ENCODE measurements at places on chromosomes 1 and 21.

DNA sequence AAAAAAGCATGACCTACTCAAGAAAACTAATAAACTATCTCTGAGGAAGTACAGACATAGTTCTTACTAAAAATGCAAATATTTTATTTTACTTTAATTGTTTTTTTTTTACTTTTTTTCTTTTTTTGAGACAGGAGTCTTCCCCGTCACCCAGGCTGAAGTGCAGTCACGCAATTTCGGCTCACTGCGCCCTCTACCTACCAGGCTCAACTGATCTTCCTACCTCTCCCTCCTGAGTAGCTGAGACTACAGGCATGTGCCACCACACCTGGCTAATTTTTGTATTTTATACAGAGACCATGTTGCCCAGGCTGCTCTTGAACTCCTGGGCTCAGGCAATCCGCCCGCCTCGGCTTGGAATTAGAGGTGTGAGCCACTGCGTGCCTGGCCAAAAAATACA, 1263.1 kb downstream of the KCNT2 start:
- no peak for DNase-seq

DNA sequence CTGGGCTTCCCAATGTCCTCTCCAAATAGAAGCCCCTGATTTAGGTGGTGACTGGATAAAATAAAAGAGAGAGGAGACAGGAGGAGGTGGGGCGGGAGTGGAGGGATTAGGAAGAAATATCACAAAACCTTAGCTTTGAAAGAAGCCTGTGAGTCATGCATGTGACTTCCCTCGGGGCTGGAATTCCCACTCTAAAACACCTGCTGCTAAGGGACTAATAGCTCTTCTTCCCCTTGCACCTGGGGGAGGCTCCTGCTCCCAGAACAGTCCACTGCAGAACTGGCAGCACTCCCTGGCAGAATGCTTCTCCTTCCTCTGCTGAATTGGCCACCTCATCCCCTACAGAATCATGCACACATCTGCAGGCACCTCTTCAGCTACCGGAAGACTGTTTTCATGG, 207.2 kb downstream of the ATG4C start:
- DNase-seq = no peak

DNA sequence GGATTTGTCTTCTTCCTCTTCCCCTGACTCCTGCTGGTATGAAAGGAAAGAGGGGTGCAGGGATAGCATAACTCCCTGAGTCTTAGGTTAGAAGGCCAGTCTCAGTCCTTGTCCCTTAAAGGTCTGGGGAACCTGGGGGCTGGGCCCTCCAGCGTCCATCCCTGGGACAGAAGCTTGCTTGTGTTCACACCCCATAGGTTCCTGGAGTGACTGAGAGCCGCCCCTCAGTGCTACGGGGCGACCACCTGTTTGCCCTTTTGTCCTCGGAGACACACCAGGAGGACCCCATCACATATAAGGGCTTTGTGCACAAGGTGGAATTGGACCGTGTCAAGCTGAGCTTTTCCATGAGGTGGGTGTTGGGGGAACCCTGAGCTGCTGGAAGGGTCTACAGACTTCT, 13.1 kb downstream of the RHOC start:
- no peak for DNase-seq

DNA sequence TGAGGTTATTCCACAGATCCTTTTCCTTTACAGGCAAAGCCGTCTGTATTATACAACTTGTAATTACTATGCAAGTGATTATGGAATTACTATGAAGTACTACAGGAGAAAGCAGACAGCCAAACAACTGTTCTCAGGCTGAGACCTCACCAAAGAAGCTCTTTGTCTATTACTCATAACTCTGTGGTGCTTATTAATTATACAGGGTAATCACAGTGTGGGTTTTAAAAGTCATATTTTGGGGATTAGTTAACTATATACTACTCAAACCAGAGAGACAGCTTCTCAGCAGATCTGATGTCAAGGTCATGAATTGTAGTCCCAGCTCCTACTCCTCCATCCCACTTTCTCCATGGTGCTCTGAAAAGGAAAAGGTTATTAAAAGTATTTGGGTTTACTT, 49.6 kb downstream of the CTTNBP2NL start:
- DNase-seq = no peak

DNA sequence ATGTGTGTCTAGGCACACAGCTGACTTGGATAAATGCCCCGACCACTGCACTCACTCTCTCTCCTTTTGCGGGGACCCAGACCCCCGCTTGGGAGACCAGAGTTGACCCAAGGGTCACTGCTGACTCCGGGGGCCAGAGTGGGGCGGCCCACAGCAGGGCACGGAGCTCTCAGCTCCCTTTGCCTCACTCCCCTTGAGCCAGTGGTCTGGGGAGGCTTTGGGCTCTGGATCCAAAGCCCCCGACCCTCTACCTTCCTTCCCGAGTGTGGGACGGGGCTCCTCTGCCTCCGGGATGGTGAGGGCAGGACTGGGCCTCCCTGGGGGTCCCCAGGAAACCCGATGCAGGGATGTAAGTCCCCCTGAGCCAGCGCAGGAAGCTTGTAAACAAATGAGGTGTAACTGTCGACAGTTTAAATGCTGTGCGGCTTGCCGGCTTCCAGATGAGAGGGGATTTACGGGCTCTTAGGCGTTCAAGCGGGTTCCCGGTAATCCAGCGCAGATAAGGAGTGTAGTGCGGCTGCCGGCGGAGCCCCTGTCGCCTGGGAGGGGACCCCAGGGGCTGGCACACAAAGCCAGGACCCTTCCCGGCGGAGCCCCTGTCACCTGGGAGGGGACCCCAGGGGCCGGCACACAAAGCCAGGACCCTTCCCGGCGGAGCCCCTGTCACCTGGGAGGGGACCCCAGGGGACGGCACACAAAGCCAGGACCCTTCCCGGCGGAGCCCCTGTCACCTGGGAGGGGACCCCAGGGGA, 7.4 kb downstream of the ACTRT2 start:
- no peak for DNase-seq

GRCh38 chr1:7586031-7586941, 184.8 kb upstream of the VAMP3 start:
- DNase-seq = no peak

DNA sequence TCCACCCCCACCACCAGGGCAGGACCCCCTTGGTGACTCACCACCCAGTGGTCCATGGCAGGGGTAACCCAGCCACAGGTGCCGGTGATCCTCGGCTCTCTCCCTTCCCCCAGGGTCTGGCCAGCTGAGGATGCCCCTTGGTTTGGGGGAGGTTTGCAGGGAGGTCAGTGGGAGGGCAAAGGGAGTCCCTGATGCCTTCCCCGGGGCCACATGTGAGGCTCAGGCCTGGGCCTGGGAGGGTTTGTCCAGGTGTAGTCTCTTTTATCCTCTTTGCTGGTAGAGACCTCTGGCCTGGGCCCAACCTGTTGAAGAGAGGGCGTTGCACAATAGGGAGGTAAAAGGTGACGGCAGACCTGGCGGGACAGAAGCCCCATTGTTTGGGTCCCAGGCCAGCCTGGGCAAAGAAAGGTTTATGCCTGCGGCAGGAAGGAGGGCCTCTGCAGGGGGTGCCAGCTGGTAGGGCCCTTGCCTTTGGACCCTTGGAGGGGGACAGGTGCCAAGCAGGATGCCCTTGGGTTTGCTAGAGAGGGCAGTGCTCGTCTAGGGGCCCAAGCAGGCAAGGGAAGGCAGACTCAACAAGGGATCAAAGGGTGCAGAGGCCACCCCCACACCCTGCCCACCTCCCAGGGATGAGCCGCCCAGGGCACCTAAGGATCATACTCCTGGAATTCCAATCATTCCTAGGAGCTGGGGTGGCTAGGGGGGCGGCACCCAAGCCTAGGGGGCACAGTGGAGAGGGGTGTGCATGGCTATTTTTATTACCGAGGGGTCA, 760 bp upstream of the TINAGL1 start:
- DNase-seq = no peak

DNA sequence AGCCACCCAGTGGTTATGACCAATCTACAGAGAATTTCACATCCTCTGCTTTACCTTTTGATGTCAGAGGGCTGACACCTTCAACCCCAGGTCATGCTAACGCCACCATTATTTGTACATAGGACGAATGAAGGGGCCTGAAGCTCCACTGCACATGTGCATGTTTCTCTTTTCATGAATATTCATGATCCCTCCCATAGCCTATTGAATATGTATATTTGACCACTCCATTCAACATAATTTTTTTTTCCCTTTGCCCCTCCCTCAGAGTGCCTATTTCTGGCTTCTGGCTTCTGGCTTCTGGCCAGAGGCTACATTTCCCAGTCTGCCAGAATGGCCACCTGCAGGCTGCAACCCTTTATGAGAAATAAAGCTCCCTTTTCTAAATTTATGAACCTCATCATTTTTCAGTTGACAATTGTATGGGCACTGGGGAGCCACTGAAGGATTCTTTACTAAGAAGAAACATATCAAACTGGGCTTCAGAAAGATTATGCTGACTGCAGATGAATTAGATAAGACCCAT, 406.7 kb downstream of the SIPA1L2 start:
- no peak for DNase-seq

DNA sequence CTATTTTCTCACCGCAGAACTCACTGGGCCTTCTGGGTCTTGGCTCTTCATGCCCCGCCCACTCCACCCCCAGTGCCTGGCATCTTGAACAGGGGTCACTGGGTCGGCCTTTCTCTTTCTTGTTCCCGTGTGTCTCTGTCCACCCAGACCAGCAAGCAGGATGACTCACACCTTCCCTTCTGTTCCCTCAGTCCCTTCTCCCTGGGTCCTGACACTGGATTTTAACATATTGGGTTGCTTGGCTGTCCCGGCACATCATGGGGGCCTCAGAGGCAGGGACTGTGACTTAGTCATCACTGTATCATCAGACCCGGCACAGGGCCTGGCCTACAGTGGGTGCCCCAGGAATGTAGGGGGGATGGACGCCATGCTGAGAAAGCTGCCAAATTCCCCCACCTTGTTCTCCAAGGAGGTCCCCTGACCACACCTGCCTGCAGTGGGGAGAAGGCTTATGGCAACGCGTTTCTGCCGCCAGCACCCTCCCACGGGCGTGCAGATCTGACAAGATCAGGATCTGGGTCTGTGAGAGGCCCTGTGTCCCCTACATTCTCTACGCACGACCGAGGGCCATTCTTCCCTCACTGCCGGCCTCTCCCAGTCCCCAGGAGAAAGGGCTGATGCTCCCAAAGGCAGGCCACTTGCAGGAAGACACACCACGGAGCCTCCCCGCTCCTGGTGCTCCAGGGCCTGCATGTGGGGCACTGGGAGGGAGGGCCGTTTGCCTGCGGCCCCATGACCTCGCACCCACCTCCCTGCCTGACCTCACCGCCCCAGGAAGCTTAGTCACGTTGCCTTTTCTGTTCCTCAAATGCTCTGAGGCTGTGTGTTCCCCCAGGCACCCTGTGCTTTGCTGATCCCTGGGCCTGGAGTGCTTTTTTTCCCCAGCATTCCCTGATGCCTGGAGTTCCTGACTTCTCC, 157.2 kb upstream of the TMEM51 start:
- peak; percentile 74 for DNase-seq

DNA sequence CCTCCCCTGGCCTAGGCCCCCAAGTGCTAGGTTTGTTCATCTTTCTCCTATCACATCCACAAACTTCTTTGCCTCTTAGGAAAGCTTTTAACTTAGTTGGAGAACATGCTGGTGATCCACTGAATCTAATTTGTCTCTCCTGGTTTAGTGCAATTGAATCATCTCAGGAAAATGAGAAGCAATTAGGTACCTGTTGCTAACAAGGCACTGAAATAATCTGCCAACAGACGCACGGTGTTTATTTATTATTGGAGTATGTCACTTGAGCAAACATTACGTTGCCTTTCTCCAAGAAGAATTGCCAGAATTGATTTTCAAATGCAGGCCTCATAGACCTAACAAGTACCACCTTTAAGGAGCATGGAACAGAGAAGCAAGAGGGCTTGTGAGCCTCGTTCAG, 309.4 kb downstream of the NFIA start:
- no peak for DNase-seq

DNA sequence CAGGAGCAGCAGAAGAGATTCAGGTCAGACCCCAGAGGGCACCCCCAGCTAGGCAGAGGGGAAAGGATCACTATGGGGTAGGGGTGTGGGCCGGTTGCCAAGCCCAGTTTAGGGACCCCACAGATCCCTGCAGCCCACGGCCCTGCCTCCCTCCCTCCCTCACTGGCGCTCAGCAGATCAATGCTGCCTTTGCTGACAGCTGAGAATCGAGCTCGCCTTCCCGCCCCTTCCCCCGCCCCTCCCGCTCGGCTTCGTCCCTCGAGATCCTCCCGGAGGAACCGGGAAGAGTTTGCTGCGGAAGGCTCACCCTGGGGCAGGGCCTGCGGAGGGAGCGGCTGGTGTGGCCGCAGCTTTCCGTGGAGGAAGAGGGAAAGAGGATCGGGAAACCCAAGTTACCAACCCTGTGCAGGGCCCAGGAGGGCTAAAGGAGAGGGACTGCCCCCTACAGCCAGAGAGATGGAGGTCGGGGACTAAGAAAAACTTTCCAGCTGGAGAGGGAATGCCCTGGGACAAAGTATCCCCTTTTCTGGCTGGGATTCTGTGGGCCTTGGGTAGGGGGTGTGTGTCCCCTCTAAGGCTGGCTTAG, 1.1 kb upstream of the KCNQ4 start:
- peak; percentile 18 for DNase-seq

GRCh38 chr1:151714820-151715725, 1.5 kb downstream of the CELF3 start:
- DNase-seq = no peak

- DNase-seq = no peak
Measured at GRCh38 chr1:168227620-168228019, 1.8 kb downstream of the SFT2D2 start.

DNA sequence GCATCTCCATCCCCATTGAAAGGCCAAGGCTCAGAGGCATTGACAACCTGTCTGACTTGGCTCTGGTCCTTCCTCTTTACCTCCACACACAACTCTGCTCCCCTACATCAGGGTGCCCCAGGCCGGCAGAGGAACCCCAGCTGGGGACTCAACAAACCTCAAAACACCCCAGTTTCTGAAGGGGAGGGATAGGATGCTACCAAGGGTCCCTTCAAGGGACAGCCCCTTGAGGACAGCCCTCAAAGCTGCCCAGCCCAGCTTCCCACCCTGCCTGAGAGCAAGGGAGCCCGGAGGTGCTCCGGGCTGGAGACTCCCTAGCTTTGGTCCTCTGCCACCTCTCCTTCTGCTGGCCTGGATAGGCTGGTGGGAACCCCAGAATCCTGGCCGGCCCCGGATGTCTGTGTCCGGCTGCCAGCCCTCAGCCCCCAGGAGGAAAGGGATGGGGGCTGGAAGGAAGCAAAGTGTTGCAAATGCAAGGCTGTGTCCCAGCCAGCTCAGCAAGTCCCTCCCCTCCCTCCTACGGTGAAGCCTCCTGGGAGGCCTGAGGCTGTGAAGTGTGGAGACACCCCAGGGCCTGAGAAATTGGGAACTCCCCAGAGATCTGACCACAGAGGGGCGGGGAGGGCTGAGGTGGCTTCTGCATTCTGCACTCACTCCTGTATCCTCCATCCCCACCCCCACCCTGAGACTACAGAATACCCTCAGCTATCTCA, 1.1 kb upstream of the MARCKSL1 start:
- no peak for DNase-seq

GRCh38 chr1:60835649-60836048, 246.7 kb upstream of the NFIA start:
- no peak for DNase-seq

GRCh38 chr1:173249349-173249748, 42.2 kb upstream of the TNFSF4 start:
- DNase-seq = peak; percentile 51

DNA sequence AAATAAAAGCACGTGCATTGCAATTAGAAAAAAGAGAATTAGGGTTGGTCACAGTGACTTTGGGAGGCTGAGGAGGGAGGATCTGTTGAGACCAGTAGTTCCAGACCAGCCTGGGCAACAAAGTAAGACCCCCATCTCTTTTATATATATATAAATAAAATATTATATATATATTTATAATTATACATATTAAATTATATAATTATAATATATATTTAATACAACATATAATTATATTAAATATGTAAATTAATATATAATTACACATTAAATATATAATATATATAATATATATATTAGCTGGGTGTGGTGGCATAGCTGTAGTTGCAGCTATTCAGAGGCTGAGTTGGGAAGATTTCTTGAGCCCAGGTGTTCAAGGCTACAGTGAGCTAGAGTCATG, 23.2 kb downstream of the TMEM200B start:
- no peak for DNase-seq

All from adipocyte (in vitro differentiated cells).